MV-4-11 (cell line): ENCODE measurements at places on chromosomes 7 and 10.

DNA sequence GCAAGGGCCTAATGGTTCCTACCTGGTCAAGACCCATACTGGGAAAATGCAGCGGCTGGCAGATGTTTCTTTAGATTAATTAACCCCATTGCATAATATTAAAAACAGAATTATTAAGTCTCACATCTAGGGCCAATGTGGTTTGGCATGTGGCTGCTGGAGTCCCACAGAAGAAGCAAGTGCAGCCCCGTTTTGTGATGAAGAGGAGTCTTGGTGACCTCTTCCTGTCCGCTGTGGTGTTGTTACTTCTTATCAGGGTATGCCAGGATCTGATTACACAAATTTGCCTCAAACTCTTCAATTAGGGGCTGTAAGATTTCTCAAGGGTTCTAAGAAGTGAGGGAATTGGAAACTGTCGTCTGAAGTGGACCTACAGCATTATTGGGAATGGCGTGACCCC, 240.3 kb downstream of the SEC23IP start:
- no peak for DNase-seq

- DNase-seq: no peak
Observed at GRCh38 chr10:8453587-8453986, 399.1 kb downstream of the GATA3 start.

- DNase-seq: peak; percentile 35
Observed at GRCh38 chr7:112481833-112482670, 1.3 kb downstream of the LSMEM1 start.

DNA sequence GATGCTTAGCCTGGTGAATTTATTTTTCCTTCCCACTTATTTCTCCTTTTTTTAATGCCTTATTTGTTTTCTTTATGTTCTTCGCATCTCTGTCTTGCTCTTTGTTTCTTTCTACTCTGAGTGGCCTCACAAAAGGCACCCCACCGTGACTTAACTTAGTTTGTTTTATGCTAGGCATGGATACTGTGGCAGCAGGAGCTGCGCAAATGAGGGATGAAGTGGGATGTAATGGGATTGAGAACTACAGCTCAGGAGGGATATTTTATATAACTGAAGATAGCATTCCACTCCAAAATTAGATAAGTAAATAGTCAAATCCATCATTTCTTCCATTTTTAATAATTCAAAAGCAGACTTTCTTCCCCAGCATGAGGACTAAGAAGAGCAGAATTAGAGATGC, 1.7 kb upstream of the CACNA2D1 start:
- no peak for DNase-seq

GRCh38 chr7:111264981-111265380, 174.1 kb downstream of the LRRN3 start:
- no peak for DNase-seq

DNA sequence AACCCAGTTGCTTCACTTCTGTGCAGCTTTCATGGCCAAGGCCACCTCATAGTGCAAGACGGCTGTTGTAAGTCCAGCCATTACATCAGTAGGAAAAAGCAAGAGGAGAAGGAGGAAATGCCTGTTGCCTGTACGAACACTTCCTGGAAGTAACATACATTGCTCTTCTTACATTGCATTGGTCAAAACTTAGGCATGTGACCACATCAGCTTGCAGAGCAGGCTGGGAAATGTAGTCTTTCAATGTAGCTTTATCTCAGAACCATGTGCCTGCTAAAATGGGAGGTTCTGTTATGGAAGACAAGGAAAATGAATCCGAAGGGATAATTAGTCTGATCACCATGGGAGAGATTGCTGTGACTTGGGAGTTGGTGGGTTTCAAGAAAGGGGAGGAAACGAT, 4.3 kb downstream of the SLC29A3 start:
- peak; percentile 59 for DNase-seq

GRCh38 chr10:43078175-43078985, 1.5 kb downstream of the RET start:
- DNase-seq: no peak

- no peak for DNase-seq
Observed at GRCh38 chr10:3148994-3149393, 23.6 kb downstream of the PITRM1 start.

GRCh38 chr10:95183271-95184230, 10.5 kb upstream of the ACSM6 start:
- peak; percentile 70 for DNase-seq

DNA sequence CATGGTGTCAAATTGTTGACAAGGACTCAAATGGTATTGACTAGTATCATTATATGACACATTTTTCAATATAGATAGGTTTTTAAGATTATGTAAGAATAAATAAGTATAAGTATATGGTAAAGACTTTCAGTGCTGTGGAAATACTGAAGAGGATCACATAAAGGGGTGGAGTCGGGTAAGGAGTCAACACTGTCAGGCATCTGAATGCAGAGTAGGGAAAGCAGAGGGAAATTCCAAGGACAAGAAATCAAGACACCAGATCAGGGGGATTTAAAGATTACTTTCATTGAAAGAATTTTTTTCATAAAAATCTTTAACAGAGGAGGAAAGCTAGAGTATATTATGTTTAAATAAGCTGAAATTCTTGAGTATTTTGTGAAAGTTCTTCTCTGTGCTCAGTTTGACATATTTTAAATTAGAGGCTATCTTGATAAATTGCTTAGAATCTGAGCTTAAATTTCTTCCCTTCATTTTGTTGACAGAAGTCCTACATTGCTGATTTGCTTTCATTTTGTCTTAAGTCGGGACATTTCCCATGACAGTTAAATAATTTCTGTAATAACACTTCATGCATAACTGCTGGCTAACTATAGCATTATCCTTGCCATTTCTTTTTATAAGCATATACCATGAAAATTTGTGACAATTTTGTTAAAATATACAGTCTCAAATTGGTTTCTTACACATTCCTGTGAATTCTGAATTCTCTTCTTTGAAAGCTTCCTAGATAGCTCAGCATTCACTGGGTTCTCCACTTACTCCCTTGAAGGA, 244.3 kb downstream of the PRKG1 start:
- DNase-seq: no peak

DNA sequence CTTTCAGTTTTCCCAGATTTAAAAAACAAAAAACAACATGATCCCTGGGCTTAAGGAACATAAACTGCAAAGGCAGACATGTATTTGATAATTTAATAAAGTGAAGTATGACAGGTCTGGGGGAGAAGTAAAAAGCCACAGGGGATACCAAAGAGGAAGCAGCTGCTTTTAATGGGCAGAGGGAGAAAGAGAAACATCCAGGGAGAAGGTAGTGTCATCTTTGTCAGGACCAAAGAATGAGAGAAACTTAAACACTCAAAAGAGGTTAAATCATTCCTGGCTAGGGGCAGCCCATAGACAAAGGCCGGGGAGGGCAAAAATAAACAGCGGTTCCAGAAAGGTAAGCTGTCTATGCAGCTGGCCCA, 94.5 kb downstream of the GRB10 start:
- peak; percentile 42 for DNase-seq

GRCh38 chr7:51090411-51090810, 226.2 kb downstream of the COBL start:
- DNase-seq: no peak

GRCh38 chr10:80729896-80730295, 192.2 kb downstream of the SH2D4B start:
- no peak for DNase-seq
